ENCODE measurements at places on chromosomes 13 and 19.

GRCh38 chr19:1668486-1669270 is 16.3 kb upstream of the TCF3 start:
- DNase-seq, result no peak

- no peak for DNase-seq
Observed at GRCh38 chr13:24264976-24265375, 44.4 kb upstream of the C1QTNF9 start.

DNA sequence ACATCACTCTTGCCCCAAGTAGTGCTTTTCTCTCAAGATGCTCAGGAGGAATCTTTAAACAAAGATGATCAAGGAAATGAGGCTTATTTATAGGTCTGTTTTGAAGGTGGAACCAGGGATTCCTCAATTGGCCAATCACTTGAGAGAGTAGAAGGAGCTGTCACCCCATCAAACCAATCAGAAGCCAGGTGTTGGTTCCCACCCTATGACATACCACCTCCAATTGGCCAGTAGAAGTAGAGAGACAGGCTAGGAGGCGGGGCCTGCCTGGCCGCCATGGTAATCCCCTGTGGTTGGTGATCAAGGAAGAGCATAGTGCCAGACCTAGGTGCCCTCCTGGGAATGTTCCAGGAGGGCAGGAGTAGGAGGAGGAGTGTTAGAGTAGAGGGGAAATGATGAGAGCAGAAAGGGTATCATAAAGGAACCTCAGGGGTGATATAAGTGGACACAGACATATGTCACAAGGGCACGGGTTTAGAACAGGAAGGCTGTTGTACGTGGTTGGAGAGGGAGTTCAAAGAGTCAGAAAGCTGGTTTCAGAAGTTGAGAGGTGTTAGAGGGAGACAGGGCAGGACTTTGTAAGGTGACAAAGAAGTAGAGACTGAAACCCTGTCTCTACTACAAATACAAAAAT is 10.5 kb downstream of the PMIS2 start:
- DNase-seq, result no peak

DNA sequence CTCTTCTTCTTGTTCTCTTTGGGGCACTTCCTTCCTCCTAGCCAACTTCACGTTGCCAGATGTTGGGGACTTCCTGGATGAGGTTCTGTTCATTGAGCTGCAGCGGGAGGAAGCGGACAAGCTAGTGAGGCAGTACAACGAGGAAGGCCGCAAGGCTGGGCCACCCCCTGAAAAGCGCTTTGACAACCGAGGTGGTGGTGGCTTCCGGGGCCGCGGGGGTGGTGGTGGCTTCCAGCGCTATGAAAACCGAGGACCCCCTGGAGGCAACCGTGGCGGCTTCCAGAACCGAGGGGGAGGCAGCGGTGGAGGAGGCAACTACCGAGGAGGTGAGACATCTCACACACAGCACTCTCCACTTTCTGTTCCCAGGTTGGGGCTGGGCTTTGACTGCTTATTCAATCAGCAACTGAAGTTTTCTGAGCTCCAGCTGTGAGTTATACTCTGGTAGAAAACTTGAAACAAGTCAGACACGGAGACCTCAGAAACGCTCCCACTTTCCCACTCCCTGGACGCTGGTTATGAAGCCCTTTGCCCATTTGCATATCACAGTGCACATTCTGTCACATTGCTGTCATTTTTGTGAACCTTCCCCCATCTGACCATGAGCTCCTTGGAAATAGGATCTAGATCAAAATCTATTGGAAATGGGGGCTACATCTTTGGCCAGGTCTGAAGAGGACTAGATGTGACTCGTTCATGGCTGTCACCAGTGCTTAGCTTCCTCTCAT is 7.2 kb upstream of the CCDC97 start:
- DNase-seq, result no peak

DNA sequence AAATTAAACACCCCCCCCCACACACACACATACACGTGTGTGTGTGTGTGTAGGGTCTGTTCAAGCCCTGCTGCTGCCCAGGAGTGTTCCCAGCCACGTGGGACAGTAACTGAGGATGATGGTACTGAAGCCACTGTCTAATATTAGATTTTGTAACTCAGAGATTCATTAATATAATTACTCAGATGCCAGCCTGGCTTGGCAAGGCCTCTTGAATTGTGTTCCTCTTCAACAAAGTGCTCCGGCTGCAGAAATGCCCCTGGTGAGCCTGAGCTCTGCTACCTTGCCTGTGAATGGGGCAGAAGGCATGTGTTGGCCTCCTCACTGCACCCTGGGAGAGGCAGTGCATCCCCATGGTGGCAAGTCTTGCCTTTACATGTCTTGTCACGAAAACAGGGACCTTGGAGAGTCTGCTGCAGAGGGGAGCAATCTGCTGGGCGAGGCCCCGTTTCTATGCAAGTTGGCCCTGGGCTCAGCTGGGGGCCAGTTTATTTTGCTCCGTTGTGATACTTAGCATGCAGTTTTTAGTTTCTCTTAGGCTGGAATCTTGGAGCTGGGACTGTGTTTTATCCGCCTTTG is 44.0 kb downstream of the NFIX start:
- no peak for DNase-seq

- DNase-seq, result peak; percentile 76
Observed at GRCh38 chr19:14432791-14433553, at the start of gene PKN1. TSS of gene PKN1 (plus strand) at chr19:14433306. CDS start at chr19:14433522, 216 bp downstream.

- no peak for DNase-seq
Observed at GRCh38 chr13:50129706-50130122, 114.5 kb downstream of the KCNRG start.

- no peak for DNase-seq
Observed at GRCh38 chr13:76879203-76879882, 6.9 kb downstream of the KCTD12 start.

GRCh38 chr13:80010846-80011245 is 330.1 kb downstream of the SPRY2 start:
- DNase-seq, result no peak

DNA sequence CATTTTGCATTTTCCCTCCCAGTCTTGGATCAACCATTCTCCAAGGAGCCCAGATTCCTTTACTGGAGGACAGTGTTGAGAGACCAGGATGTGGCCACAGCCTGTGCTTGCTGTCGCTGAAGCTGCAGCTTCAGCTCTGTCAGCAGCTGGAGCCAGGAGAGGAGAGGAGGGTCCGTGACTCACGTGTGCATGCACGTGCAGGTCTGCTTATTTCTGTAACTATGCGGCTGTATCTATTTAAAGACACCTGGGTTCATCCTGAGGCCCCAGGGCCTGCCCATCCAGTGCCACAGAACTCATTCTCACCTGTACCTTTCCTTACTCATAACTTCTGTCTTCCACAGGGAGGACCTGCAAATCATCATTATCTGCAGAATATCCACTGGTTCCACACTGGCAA is 8.2 kb upstream of the LAMP1 start:
- DNase-seq, result no peak

- no peak for DNase-seq
Observed at GRCh38 chr13:62432906-62433305, 1017.3 kb upstream of the PCDH20 start.

DNA sequence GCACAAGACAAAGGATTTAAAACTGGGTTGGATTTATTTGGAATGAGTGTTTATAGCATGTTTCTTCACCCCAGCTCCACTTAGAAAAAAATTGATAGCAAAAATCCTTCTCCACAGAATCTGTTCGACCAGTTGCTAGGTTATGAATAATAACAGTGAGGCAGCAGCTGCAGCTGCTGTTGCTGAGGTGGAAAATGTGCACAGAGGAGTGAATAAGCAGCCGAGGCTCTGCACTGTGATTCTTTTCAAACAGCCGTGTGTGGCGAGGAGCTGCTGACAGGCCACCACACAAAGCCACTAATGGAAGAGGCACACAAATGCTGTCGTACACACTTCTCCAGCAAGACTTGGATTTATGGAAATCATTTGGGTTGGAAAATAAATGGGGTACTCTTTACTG is 6.4 kb upstream of the RASL11A start:
- no peak for DNase-seq

GRCh38 chr13:81223778-81224177 is 882.9 kb upstream of the SPRY2 start:
- no peak for DNase-seq

DNA sequence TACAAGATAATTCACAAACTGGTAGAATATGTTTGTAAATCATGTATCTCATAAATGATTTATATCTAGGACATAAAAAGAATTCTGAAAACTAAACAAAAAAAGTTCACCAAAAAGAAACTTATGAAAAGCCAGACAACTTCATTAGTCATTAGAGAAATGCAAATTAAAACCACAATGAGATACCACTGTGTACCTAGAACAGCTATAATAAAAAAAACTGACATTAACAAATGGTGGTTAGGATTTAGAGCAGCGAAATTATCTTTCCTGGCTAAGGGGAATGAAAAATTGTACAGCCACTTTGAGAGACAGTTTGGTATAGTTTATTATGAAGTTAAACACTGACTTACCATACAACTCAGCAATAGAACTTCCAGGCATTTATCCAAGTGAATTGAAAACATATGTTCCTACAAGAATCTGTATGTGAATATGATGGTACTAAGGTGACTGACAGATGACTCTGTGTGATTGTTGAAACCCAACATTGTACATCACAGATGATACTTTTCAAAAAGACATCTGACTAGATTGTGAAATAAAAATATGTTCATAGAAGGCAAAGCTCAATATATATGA is 41.8 kb downstream of the UGGT2 start:
- DNase-seq, result no peak

- DNase-seq, result no peak
Observed at GRCh38 chr19:15216363-15216762, 15.6 kb upstream of the NOTCH3 start.

- DNase-seq, result no peak
Observed at GRCh38 chr13:51241720-51242119, 19.5 kb downstream of the FAM124A start.

DNA sequence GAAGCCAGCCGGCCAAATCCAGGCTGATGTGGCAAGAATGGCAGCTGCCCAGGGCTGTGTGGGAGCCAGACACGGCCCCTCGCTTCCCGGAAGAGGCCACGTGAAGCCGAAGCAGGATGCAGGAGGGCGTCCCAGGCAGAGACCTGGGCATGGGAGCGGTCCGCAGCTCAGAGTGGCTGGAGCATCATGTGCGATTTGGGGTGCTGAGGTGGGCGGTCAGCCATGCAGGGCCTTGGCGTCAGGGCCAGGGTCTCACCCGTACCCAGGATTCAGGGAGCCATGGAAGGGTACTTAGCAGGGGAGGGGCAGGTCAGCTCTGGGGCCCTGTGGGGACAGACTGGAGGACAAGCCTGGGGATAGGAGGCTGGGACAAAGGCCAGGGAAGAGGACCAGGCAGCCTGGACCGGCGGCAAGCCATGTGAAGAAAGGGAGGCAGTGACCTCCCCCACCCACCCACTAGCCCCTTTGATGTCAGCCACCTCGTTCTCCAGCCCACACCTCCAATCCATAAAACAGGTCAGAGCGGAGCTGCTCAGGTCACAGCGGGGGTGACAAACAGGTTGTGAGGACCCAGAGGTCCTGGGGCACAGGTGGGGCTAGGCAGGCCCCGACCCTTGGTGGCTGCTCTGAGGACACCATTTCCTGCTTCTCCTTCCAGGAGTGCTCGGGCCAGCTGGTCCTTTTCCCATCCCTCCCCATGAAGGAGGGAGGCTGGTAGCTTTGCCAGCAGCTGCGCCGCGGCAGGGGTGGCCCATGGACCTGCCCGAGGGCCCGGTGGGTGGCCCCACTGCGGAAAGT is 2.3 kb downstream of the KASH5 start:
- DNase-seq, result no peak

DNA sequence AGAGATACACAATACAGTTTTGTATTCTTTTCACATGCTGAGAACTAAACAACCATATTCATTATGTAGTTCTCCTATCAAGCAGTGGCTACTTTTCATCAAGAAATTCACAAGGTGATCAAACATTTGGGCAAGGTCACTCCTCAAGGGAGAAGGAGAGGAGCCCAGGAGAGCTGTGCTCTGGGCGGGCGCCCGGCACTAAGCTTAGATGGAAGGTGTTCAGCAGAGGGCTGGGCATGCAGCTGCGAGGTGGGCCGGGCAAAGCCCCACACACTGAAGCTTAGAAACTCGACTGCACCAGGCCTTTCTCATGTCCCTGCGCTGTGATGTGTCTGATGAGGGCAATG is 30.4 kb upstream of the SPACA7 start:
- no peak for DNase-seq

Data from erythroblast (primary cell).